Erythroblast (primary cell): ENCODE measurements at places on chromosomes 5 and 9.
A peak's percentile ranks its signal among the peaks of the same experiment; 100 is the strongest.

DNA sequence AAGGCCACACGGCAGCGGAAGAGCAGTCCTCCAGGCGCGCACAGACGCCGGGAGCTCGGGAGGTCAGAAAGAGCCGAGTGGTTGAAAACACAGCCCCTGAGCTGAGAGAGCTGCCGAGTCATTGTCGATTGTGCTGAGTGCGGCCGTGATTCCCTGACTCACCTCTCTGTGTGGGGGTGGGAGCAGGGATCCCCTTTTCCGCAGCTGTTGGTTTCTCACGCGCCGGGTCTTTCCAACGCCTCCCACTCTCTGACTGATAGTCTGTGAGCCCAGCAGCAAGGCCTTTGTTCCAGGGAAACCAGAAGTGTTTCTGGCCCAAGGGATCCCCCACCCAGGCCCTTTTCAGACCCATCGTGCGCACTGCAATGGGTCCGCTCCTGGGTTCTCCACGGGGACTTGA is 97.3 kb downstream of the MRPL36 start:
- no peak for DNase-seq

- DNase-seq, result peak; percentile 16
These were observed 248.9 kb downstream of the PIK3R1 start for GRCh38 chr5:68464424-68464823.

- no peak for DNase-seq
These were observed 208.0 kb upstream of the ANKRD55 start for GRCh38 chr5:56440871-56441740.

DNA sequence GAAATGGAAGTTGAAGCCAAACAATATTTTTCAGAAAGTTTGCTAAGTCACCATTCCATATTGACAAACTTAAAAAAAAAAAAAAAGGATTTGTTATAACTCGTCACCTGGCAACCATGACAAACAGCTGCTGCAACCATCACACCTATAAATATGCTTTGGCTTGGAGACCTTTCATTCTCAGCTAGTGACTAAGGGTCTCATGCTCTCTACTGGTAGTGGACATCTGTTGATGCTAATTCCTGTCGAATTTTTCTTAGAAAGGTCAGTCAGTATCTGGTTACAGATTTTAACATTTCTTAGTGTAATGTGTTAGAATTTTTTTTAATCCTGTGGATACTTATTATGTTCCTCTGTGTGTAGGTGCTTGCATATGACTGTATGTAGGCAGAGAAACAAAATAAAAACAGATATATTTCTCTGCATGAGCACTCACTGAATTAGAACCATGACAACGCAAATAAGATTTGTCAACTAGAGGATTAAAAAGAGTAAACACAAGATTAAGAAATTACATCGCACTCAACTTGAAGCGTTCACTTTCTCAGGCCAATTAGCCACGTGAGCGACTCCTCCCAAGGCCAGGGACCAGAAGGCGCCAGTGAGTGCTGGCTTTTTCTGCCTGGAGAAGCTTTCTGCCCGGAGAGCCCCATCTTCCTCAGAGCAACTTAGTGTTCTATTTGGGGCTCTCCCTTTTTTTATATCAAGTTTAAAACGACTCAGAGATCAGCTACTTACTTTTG is 27.0 kb upstream of the ZNF622 start:
- DNase-seq, result no peak

DNA sequence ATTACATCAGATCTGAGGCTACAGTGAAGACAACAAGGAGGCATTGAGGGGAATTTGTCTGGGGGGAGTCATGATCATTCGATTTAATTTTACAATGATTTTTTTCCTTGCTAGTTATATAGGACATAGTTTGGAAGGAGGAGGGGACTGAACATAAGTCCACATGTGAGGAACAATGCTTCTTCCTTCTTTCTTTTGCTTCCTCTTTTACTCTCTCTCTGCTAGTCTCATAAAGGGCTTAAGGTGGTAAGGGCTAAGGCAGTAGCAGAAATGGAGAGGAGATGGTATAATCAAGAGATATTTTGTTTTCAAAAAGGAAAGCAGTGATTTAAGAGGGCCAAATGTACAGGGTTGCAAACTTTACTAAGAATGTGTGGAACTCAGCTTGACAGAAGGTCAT is 64.3 kb downstream of the GRIN3A start:
- no peak for DNase-seq

GRCh38 chr5:180214870-180215770 is 6.1 kb upstream of the RASGEF1C start:
- DNase-seq, result no peak

DNA sequence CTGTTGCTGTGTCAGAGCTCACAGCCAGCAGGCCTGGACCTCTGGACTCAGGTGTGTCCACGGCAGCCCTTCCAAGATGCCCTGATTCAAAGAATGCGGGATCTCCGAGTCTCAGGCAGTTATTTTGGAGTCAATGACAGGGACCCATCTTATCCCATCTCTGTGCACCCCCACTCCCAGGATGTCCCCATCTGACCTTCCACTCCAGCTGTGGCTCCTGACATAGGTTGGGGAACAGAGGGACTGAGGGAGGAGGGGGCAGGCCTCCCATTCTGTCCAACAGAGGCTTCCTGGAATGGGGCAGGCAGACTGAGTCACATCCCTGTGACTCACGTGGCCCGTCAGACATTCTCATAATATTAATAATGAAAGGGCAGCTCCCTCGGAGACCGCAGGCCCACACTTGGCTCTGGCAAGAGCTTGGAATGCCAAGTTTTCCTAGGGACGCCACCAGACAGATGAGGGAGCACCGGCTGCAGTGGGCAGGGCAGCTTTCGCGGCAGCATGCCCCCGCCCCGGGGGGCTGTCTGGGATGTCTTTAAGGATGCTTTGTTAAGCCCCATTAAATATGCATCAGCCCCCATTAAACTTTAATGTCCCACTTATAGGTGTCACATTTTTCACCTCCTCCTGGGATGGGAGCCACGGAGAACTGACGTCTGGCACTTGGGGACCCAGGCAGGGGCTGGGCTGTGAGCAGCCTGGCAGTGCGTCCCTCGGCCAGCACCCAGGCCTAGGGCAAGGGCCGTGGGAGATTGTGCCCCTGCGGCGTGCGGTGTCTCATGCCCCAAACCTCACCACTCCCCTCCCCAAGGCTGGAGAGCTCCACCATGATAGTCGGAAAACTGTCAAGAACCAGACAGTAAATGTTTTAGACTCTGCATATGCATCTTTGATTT is 23.6 kb upstream of the FIBCD1 start:
- DNase-seq, result no peak

GRCh38 chr9:26321935-26322334 is 570.7 kb downstream of the CAAP1 start:
- DNase-seq, result no peak

GRCh38 chr5:56406221-56406620 is 173.1 kb upstream of the ANKRD55 start:
- DNase-seq, result no peak

GRCh38 chr5:982377-983237 is 26.0 kb upstream of the NKD2 start:
- DNase-seq, result no peak

DNA sequence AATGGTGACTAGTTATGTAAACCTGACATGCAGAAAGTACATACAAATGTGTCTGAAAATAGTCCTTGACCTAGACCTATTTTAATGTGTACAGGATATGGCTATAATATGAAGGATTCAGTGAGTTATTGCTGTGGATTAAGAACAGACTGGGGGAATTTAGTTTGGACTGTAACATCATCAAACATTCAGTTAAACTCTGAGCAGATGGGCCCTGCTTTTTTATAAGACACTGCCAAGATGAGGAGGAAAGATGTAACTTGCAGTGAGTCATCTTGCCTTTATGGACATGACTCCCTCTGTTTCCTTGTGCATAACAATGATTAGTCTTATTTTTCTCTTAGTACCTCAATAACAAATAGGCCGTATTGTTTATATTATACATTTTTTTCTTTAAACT is 12.2 kb downstream of the PPP3R2 start:
- peak; percentile 11 for DNase-seq

DNA sequence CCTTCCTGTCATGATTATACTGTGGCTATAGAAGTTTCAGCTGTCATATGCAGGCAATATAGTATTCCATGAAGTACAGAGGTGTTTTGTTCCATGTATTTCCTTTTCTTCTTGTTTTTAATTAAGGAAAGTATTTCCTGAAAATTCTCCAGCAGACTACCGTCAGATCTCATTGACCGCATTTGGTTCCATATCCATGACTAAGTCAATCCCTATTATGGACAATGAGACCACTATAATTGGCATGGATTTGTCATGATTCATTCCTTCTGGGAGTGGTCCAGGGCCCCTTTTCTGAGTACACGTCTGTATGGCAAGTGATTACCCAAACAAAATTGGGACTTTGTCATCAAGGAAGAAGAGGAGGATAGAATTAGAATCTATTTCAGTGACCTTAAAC is 283.2 kb upstream of the CLINT1 start:
- no peak for DNase-seq

DNA sequence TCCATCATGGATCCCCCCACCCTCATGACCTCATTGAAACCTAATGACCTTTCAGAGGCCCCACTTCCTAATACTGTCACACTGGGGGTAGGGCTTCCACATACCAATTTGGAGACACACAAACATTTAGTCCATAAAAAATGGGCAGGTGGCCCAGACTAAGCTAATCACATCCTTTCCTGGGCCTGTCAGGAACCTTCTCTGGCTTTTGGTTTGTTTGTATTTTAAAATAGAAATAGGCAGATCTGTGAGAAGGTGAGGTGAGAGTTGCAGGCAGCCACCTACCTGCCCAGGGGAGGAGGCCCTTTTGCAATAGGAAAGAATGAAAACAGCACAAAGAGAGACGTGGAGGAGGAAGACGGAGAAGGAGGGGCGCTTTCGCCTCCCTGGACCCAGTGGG is 90.2 kb upstream of the BOD1 start:
- no peak for DNase-seq

GRCh38 chr9:126546036-126546435 is 67.7 kb upstream of the LMX1B start:
- no peak for DNase-seq

DNA sequence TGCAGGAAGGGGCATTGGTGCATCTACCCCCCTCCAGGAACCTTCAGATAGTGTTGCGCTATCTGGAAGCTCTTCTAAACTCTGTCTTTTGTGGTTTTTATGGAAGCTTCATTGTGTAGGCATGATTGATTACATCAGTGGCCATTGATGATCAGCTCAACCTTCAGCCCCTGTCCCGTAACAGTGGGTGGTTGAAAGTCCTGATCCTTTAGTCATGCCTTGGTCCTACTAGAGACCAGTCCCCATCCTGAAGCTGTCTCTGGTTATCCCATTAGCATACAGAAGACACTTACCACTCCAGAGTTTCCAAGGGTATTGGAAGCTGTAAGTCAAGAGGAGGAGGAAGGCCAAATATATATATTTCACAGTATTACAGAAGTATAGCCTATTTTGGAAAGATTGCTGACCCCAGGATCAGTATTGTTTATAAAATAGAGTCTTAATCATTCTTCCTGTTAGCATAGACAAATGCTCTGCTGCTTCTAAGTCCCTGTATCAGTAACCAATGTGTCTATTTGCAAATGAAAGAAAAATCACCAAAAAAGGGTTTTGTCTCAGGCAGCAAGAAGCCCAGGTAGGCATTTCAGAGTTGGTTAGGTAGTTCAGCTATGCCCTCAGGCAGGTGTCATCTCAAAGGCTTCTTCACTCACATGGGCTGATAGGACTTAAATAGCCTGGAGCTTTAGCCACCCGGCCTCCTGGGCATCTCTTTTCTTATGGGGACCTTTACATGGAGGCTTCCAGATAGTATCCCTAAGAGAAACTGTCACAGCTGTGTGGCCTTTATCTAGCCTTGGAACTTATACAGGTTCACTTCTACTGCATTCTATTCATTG is 41.6 kb downstream of the SPIN1 start:
- no peak for DNase-seq

GRCh38 chr9:77892955-77893514 is 138.6 kb downstream of the GNAQ start:
- DNase-seq, result peak; percentile 87

DNA sequence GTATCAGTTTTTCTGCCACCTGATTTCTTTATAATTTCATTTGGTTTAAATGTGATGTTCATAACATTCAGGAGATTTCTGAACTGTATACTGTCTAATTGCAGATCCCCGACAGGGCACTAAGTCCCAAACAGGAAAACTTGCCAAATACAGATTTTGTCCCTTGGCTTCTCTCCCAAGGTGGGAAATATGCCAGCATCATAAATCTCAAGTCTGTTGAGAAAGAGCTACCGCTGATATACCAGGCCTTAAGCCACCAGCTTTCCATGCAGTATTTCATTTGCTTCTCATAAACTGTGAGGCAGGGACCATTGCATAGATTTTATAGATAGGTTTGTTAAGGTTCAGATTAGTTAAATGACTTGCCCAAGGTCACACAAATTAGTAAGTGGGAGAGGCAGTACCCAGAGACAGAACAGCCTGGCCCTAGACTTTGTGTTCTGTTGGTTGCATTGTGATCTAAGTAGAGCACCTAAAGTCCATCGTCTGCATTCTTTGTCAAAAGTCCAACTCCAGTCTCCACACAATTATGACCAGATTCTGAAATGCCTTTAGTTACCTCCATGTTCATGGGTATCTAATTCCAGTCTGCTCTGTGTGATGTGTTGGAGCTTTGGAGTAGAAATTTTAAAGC is 16.2 kb downstream of the GPR21 start:
- no peak for DNase-seq

- DNase-seq, result no peak
These were observed 347.3 kb upstream of the ZNF608 start for GRCh38 chr5:125093776-125094175.

DNA sequence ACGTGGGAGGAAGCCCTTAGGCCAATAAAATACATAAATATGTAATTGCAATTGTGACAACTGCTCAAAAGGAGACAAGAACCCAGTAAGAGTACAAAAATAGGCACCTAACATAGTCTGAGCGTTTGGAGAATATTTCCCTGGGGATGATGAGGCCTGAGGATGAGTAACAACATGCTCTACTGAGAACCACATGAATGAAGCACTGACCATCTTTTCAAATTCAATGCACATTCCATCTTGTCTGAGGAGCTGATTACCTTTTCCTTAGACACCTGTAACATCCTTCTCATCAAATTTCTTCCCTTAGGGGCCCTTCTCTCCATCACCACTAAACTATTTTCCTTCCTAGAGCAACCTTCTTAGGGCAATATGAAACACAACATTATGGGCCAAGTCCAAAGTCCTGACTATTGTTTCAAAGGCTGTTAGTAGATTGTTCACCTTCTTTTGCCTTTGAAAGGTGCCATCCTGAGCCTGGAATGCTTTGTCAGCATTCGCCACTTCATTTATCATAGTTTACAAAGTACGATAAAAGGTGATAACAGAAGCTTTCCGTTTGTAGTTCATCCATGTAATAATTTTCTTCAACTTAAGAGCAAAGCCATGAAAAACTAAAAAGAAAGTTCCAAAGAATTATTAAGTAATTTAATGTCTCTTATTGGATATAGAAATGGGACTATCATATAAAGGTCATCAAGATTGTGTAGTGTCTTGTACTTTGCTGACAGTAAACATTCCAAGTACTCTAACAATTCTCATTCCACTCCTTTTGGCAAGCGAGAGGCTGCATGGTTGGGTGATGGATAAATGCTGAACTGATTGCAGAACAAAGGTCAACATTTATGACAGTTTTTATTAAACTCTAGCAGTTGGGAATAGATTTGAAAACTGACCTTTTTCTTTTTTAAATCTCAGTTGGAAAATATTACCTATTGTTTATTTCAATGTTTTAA is 471.3 kb downstream of the PDE4D start:
- DNase-seq, result no peak

- no peak for DNase-seq
These were observed 44.1 kb downstream of the TJP2 start for GRCh38 chr9:69218166-69218565.

GRCh38 chr9:89541798-89542197 is 43.9 kb upstream of the SEMA4D start:
- DNase-seq, result no peak
